Uterus (tissue), 4 donors: ENCODE measurements at places on chromosomes 13 and 19. TPM values are rescaled to one million over a fixed set of nuclear protein-coding genes. Genes with fewer than 3 reads are reported as not detected.
A peak's percentile ranks its signal among the peaks of the same experiment; 100 is the strongest.

DNA sequence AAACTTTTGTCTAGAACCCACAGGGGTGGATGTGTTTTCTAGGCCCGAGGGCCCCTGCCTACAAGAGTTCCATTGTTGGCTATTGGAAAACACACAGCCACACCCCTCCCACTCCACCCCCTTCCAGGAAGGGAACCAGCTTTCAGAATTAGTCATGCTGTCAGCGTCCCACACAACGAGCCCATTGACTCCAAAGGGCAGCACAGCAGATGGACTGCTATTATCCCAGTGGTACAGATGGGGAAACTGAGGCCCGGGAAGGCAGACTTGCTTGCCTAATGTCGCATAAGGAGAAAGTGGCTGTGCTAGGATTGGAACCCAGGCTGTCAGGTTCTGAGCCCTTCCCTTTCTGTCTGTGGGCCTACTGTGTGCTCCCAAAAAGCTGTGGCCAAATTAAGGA, 8.1 kb upstream of the FXYD3 start:
- no peak for DNase-seq

GRCh38 chr13:65532231-65532630, 1697.9 kb downstream of the PCDH9 start:
- no peak for DNase-seq

GRCh38 chr13:98427331-98427995, 149.4 kb downstream of the STK24 start:
- DNase-seq = no peak

GRCh38 chr19:53161123-53161522, 2.3 kb upstream of the ZNF347 start:
- DNase-seq = no peak

DNA sequence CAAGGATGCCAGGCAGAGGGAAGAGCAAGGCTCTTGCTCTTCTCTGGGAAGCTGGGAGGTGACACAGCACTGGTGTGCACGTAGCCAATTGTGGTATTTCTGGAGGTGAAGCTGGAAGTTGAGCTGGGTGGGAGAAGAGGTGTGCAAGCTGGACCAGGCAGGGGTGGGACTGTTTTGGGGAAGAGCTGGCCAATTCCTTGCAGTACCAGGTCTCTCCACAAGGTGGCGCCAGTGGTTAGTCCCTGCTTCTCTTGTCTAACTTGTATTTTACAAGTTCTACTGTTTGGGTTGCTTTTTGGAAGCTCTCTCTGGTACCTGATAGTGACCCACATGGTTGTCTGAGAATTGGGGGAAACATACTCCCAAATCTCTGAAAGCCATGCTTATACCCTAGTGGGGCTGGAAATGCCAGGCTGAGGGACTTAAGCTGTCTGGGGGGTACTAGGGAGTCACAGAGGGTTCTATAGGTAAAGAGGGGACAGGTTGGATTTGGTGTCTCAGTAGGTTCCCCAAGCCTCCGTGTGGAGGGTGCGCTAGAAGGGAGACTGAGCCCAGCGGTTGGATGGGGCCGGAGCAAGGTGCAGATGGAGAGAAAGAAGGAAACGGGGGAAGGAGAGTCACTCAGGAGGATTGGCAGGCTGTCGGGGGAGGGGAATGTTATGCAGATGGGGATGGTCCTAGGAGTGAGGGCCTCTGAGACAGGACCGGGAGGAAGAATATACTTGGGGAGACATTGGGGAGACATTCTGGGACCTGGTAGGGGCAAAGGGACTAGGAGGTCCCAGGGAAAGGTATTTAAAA, 3.0 kb downstream of the HPN start:
- no peak for DNase-seq

- peak; percentile 70 for DNase-seq
Measured at GRCh38 chr19:49113762-49114629, at the start of gene LIN7B. LIN7B (plus strand) TSS chr19:49114370; CDS start chr19:49114405, 35 bp downstream.

- no peak for DNase-seq
Measured at GRCh38 chr19:296476-297225, 5.4 kb upstream of the PLPP2 start.

DNA sequence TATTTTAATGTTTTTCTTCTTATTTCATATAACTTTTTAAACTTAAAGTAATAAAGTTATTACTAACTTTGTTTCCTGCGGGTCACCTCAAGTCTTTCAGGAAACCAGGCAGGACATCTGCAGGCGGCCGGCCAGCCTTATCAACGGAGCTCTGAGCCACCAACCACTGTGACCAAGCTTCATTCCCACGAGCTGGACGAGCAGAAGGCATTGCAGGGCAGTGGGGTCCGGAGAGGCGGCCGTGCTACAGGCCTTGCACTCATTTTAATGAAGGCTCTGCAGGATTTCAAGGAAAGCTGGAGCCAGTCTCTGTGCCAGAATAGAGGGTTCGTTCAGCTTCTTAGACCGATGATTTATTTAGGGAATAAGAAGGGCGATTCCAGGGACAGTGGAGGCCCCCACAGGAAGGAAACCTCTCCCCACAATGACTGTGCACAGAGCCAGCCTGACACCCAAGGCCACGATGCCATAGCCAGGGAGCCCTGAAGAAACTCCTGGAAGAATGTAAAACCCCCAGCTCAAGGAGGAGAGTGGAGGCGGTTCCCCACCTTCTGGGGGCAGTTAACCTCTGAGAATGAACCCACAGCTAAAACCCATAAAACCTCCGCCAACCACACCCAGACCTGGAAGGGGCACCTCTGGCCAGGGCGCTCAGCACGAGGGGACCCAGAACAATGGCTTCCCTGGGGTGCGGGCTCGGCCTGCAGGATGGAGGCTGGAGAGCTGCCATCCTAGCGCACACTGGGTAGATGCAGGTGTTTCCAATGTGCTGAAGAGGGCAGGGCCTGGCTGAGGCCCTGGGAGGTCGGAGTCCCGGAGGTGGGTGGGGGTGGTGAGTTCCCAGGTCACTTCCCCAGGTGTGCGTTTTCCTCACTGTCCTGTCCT, 75.0 kb downstream of the RASA3 start:
- DNase-seq = no peak

DNA sequence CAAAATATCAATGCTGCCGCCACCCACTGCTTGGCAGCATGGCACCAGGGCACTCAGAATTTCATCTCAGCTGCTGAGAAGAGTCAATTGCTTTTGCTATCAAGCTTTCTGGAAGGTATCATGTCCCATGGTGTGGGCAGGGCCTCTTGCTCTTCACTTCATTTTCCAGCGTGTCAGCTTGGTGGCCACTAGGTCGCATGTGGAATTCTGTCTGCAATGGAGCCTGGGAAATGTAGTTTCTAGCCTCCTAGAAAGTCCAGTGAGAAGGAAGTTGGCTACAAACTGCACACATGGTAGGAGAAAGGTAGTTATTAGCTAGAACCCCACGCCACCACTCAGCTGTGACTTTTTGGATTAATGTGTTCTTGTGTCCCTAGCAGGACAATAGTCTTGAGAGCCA, 105.3 kb downstream of the MYO16 start:
- DNase-seq = no peak

- no peak for DNase-seq
Measured at GRCh38 chr13:35771898-35772297, 295.4 kb upstream of the MAB21L1 start.

DNA sequence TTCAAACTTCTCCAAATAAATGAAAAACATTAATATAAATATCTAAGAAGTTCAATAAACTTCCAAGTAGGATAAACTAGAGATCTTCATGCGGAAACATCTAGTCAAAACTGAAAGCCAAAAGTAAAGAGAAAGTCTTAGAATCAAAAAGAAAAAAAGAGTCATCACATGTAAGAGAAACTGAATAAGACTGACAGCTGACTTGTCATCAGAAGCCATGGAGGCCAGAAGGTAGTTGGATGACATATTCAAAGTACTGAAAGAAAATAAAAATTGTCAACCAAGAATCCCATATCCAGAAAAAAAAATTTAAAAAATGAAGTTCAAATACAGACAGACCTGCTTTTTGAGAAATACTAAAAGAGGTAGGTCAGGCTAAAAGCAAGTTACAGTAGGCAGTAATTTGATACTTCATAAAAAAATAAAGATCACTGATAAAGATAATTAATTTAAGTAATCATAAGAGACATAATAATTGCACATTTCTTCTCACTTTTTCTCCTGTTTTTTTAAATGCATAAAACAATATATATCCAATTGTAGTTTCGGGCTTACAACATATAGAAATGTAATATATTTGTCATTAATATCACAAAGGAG, 327.6 kb upstream of the PCDH9 start:
- no peak for DNase-seq

DNA sequence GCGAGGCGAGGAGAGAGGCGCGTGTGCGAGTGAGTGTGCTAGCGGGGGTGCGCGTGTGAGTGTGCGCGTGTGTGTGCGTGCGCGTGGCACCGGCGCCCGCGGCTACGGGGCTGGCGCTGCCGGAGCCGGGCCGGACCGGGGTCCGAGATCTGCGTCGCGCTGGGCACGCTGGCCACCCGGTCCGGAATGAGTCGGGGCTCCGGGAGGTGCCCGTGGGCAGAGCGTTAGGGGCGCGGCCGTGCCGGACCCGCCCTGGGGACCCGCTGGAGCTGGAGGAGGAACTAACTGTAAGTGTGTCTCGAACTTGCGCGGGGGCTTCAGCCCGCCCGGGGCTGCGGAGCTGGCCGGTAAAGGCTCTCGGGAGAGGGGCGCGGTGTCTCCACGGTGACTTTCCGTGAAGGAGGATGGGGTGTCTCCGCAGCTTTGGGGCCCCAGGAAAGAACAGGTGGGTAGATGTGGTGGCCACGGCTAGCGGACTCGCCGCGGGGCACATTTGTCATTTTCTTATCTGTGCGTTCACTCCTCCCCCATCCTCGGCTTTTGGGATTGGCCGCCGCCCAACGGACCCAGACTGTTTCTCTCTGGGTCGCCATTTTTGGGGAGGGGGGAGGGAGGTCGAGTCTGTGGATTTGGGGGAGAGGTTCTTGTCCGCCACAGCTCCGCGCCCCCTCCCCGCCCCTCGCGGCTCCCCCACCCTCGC, 10.1 kb upstream of the SOX1 start:
- no peak for DNase-seq

DNA sequence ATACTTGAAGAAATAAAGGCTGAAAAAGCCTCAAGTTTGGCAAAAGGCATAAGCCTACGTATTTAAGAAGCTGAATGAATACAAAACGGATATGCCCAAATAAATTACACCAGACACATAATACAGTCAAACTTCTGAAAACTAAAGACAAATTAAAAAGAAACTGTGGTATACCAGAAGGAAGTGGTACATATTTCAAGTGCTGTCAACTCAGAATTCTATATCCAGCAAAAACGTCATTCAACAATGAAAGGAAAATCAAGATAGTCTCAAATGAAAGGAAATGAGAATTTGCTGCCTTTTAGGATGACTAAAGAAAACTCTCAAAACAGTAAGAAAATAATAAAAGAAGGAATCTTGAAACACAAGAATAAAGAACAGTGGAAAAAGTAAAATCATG, 69.5 kb downstream of the POLR1D start:
- DNase-seq = no peak

DNA sequence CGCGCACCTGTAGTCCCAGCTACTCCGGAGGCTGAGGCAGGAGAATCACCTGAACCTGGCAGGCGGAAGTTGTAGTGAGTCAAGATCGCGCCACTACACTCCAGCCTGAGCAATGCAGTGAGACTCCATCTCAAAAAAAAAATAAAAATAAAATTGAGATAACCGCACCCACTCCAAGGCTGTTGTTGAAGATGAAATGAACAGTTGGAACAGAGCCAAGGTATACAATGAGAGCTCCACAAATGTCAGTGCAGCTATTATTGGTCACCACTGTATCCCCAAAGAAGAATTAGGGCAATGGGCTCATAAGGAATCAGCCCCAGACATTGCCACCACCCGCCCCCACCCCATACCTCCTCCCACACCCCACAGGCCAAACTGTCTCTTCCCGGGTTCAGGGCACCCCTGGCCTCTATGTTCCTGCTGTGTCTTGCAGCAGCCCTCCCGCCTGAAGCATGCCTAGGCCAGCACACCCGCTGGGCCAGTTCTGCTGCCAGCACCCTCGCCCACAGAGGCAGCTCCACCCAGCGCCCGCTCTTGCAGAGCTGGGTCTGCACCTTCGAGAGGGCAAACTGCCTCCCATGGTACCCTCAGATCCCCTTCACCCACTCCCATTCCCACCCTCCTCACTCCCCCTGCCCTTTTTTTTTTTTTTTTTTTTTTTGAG, 3.5 kb upstream of the S1PR5 start:
- no peak for DNase-seq

The SHISA2 gene
- total RNA-seq = 0.29 TPM

The NDUFA3 gene
- 4.7 TPM for total RNA-seq

The LCP1 gene
- total RNA-seq = 17.3 TPM

The RNF17 gene
- 0.28 TPM for total RNA-seq

The HOMER3 gene
- 4.4 TPM for total RNA-seq

The ZNF221 gene
- total RNA-seq = 0.77 TPM

The C5AR1 gene
- total RNA-seq = 0.51 TPM
